ENCODE measurements at places on chromosomes 2 and 18. TPM values are rescaled to one million over a fixed set of nuclear protein-coding genes. Genes with fewer than 3 reads are reported as not detected.

GRCh38 chr2:26578581-26578980 lies 62.6 kb downstream of the CIB4 start:
- no peak for DNase-seq

DNA sequence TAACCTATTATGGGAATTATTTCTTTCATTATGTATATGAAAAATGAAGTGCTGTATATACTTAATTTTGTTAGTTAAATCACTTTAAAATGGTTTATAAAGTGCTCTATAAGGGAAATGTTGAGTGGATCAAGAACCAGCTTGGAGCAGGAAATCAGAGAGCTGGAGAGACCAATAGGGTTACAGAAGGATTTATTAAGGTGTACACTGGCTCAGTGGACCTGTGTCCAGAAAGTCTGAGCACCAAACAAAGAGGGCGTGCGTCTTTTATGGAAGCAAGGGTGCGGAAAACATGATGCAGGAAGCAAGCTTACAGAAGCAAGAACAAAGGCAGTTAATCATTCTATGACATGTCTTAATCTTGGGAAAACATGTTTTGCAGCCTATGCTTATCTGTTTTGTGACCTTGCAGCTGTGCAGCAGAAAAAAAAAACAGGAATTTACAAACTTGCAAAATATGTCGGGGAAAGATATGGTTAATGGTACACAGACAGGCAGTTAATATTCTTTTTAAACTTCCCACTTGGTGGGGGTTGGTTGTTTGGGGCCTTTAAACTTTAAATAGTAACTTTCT lies 65.2 kb upstream of the SLC35G4 start:
- no peak for DNase-seq

- DNase-seq = no peak
These were observed 6.7 kb upstream of the ADCY3 start for GRCh38 chr2:24926602-24927252.

DNA sequence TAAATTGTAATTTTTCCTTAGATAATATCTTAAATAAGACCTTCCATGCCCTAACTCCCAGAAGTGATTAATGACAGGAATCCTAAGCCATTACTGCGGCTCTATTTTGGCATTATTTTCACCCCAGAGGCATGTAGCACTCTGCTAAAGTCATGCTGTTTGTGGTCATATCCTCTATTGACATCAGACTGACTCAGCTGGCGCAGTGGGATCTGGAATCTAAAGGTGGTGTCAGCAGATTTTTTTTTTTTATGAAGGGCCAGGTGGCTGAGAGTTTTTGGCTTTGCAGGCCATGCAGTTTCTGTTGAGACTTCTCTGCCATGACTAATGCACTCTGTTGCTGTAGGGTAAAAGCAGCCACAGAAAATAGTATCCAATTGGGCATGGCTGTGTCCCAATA lies 64.1 kb upstream of the ACVR1C start:
- no peak for DNase-seq

GRCh38 chr18:63320975-63321265 lies 1.4 kb upstream of the BCL2 start:
- no peak for DNase-seq

Gene SKOR2
- not detected for total RNA-seq

Gene MROH2A
- not detected for total RNA-seq

All from endothelial cell of umbilical vein (primary cell).